ENCODE measurements at places on chromosomes 12 and 14.

- DNase-seq = no peak
Observed at GRCh38 chr12:81039231-81039630, 38.6 kb upstream of the ACSS3 start.

DNA sequence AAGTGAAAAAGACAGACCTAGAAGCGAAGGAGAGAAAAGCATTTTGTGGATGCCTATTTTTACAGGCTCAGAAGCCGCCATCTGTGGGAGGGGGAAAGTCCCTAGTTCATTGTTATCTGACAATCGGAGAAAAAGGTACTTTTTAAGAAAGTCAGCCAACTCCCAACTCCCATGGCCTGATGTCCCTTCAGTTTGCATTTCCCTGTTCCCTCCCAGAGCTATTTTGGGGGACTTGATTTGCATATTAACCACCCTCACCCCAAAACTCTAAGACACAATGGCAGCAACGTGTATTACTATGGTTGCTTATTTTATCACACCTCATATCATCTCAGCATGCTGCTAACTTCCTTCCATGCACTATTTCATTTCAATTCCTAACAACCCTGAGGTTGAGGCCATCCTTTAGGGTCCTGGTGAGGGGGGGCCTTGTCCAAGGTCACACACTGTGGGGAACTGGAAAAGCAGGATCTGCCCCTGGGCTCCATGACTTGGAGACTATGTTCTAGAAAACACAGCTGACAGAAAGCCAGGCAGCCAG, 18.7 kb downstream of the HVCN1 start:
- DNase-seq = no peak

DNA sequence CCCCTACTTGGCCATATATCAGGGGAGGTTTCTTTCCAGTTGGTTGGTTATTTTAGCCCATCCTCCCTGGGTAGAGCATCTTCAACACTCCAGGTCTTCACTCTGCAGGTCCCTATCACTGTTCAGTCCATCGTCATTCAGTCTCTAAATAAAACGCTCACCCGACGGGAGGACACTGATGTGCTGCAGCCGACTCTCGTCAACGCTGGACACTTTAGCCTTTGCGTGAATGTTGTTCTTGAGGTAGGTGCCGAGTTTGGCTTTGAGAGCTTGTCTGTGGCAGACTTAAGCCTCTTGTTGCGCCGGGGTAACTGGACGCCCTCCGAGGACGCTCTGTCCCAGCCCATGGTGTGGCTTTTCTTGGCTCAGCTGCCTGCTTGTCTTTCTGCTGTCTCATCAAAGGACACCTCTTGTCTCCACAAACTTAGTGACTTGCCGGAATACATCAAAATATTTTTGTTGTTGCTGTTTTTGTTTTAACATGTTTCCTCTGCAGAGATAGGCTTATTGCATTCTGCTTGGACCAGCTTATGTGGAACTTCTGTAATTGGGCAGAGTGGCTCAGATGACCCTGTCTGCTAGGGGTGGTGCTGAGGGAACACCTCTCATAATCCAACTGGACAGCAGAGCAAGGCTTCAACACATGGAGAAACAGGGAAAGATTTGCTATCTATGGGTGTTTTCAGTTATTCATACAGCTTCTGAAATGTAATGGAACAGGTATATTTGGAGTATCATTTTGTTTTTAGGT, 26.5 kb downstream of the TCTN1 start:
- DNase-seq = no peak

DNA sequence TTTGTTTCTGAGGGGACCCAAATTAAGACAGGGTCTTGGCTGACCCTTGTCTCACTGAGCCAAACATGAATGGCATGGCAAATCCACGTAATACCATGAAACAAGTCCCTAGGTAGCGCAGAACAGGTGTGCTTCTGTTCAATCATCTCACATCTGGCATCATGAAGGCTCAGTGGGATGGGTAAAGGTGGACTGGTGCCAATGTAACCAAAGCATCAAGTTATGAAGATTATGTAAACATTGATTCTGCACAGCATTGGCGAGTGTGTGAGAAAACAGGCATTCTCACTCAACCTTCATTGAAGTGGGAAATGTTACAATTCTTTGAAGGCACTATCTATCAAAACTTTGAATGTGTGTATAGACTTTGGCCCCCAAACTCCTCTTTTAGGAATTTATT, 41.9 kb downstream of the PTGER2 start:
- peak; percentile 70 for DNase-seq

- DNase-seq = no peak
Observed at GRCh38 chr12:67558775-67559174, 89.8 kb upstream of the DYRK2 start.

- DNase-seq = no peak
Observed at GRCh38 chr12:69214169-69214568, 25.2 kb upstream of the CPSF6 start.

DNA sequence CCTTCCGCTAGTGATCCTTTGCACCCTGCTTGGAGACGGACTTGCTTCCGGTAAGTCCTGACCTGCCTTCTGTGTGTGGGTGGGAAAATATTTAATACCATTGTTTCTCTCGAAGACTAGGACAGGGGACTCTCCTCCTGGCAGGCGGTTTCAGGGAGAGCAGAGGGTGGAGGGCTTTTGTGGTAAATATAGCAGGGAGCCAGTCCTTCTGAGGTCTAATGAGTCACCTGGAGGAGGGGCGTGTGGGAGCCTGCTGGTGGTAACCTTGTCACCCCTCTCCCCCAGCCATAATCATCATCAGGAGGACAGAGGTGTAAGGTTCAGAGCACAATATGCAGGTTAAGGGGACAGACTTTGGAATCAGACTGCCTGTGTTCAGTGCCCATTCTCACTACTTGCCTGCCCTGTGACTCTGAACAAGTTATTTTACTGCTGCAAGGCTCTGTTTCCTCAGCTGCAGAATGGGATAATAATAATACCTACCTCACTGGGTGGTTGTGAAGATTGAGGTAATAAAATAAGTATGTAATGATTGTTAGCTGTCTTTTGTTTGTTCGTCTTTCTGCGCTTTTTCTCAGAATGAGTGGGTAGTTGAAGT, 47.4 kb downstream of the SUSD6 start:
- DNase-seq = no peak

DNA sequence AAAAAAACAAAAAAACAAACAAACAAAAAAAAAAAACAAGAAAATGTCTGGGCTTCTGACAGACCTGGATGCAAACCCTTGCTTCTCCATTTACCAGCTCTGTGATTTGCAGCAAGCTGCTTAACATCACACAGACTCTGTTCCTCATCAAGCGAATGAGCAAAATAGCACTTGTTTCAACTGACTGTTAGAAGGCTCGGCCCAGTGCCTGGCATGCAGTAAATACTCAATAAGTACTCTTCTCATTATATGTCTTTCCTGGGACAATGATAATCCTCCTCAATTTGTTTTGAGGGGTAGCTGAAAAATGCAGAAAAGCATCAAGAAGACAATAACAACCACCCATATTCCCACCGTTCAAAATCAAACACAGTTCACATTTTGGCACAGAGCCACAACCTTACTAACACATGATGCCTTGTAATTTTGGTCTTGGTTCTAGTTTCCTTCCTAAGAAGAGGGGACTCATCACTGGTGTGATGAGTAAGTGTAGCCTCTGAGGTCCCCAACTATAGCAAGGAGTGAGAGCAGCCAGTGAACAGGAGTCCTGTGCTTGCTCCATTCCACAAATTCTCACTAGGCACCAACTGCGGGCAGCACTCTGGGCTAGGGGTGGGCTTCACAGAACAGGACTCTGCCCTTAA, 60.4 kb downstream of the TTC7B start:
- no peak for DNase-seq

DNA sequence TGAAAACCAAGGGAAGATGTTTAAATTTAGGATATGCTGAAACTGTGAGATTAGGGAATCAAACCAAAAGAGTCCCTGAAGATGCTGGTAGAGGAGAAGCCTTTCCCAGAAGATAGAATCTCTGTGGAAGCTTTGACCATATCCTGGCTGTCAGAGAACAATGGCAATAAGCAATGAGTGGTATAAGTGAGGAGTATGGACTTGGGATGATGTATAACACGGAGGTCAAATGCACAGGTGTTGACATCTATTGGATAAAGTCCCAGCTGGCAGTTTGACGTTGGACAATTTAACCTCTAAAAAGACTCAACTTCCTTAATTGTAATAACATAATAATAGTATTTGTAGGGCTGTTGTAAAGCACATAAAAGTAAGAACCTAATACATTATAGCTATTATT, 30.1 kb upstream of the CLEC14A start:
- no peak for DNase-seq

- DNase-seq = no peak
Observed at GRCh38 chr14:82079553-82079952, 545.9 kb upstream of the SEL1L start.

Data from NCI-H510A treated with DMSO at 0.1 percent for 48 hours (cell line).